ENCODE measurements at places on chromosomes 12 and 14.

GRCh38 chr12:106226884-106227640, 20.8 kb downstream of the CKAP4 start:
- no peak for DNase-seq

- no peak for DNase-seq
These were observed at the start of gene MMP19 for GRCh38 chr12:55842681-55843429. TSS of gene MMP19 (minus strand) at chr12:55842936. CDS start at chr12:55842830, 106 bp downstream.

DNA sequence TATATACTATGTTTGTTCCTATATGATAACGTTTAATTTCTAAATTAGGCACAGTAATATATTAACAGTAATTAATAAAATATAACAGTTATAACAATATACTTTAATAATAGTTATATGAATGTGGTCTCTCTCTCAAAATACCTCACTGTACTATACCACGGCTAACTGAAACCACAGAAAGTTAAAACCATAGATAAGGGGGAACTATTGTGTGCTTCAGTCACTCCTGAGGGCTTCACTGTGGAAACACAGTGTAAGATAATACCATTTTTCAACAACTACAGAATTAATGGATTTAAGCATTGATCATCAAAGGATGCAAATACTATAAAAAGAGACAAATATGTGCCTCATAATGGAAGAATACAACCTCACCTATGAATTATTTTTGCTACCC, 266.4 kb upstream of the RGS6 start:
- no peak for DNase-seq

DNA sequence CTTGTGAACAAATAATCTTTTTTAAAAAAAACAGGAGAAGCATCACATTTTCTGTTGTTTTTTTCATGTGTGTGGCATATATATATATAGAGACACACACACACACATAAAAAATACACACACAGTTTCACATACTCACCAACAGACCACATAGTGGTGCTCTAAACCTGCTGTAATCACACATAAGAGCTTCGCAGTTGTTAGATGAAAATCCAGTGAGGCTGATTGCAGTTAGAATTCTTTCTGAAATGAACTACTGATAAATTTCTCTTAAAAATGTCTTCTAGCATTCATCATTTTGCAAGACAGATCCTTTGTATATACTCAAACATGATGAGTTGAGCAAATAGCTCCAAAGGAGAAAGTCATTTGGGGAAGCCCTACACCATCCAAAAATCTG, 434.3 kb upstream of the STXBP6 start:
- no peak for DNase-seq

GRCh38 chr12:15774819-15775218, 14.4 kb downstream of the EPS8 start:
- no peak for DNase-seq

DNA sequence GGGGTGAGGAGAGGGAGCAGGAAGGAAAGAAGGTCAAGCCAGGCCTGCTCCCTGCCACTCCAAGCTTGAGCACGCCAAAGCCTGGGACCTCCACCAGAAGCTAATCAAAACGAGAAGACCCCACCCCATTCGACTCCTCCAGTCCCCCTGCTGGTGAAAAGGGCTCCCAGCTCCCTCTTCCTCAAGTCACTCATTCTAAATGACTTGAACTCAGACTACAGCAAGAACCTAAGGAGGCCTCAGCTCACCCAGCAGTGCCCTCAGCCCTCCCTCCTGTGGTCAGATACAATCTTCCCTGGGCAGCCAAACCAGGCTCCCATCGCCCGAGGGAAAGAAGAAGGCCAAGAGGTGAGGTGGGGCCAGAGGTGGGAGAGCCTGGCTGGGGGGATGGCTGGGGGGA, 17.4 kb downstream of the HDAC7 start:
- DNase-seq, result no peak

DNA sequence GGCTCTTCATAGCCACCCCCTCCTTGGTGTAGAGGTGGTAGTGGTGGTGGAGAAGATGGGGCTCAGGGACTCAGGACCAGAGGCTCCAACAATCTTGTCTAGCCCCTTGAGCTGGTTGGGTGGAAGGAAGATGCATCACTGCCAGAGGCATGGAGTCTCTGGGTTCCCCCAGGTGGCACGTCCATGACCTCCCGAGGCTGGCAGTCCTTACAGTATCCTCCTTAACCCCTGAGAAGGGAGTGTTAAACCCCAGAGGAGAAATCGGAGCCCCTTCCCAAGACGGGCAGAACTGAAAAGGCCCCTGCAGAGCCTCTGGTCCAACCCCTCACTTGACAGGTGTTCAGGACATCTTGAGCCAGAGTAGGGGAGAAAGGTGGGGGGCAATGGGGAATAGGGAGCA, 9.1 kb downstream of the KRT83 start:
- DNase-seq, result no peak

GRCh38 chr12:68178774-68179439, 19.4 kb upstream of the IFNG start:
- no peak for DNase-seq

DNA sequence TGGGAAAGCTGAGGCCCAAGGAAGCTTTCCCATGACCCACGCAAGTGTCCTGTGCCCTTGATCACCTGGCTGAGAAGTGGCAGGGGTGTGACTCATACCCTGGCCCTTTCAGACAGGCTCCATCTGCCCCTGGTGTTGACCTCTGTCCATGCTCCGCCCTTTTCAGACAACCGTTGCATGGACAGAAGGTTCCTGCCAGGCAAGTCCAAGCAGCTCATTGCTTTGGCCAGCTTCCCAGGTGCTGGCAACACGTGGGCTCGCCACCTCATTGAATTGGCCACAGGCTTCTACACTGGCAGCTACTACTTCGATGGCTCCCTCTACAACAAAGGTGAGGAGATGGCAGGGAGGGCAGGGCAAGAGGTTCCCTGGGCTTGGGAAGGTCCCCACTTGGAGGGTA, 103.5 kb downstream of the WSCD2 start:
- no peak for DNase-seq

GRCh38 chr12:29382251-29382650, 1.3 kb upstream of the ERGIC2 start:
- DNase-seq, result no peak

DNA sequence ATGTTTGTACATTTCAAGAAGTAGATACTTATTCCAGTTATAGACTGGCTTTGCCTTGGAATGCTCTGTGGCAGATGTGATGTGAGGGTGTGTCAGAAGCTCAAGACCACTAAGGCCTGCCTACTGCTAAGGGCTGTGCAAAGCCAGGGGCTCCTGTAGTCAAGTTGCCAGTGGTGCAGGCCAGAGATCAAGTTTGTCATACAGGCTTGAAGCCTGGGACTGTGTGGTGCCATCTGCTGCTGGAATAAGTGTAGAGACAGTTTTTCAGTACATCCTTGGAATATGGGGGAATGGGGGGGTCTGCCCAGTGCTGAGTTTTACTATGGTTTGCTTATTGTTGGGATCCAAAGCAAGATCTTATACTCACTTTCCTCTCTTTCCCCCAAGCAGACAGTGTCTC, 649.9 kb upstream of the FOXG1 start:
- no peak for DNase-seq

- DNase-seq, result no peak
These were observed 29.1 kb upstream of the GPR132 start for GRCh38 chr14:105094193-105094907.

DNA sequence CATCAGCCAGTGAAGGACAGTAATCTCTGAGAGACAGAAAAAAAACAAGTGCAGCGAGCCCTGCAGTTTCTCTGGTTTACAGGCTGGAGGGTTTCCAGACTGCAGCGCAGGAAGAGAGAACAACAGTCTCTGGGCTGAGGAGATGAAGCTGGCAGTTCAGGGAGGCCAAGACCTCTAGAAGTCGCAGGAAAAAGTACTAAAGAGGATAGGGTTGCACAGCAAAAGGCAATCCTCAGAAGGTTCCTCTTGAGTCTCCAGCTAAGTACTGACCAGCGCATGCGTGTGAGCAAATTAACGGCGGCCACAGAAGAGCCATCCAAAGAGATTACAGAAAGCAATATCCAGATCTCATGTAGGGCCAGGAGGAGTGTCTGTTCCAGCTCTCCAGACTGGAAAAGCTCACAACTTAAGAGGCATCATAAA, 12.2 kb upstream of the CCDC60 start:
- DNase-seq, result no peak

GRCh38 chr12:115437061-115437567, 753.1 kb upstream of the TBX3 start:
- DNase-seq, result no peak

- DNase-seq, result no peak
These were observed 45.6 kb downstream of the RNFT2 start for GRCh38 chr12:116783525-116784237.

GRCh38 chr12:94868161-94868560, 135.3 kb downstream of the NDUFA12 start:
- DNase-seq, result no peak

- DNase-seq, result no peak
These were observed 148.0 kb downstream of the SLC38A4 start for GRCh38 chr12:46677749-46678148.

Measured in amygdala (tissue), 56 donors.